Left lung (tissue), 14 donors: ENCODE measurements at places on chromosomes 2 and 18.
A peak's percentile ranks its signal among the peaks of the same experiment; 100 is the strongest.

DNA sequence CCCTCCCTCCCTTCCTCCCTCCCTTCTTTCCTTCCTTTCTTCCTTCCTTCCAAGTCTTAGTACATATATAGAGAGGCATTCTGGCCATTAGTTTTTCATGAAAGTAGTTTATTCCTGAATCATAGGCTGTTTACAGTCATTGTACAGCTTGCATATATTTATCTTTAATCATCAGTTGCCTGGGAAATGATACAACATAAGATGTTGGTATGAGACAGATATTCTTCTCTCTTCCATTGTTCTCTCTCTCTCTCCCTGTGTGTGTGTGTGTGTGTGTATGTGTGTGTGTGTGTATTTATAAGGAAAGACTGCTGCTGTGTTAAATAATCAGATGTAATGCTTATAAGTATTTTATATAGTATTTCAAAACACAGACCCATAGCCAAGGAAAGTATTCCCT lies 289.8 kb upstream of the UBE2E3 start:
- no peak for DNase-seq

DNA sequence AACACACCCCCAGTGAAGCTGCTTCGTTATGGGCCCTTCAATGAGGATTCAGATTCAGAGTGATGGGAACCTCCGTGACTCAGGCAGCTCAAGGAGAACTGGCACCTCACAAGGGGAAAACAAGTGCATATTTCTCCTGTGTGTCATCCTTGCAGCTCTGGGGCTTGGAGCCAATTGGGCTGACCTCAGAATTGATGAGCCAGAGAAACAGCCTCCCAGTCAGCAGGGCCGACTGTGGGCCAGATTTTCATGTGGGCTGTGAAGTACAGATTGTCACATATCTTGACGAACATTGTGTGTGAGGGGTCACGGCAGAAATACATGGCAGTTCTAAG lies 189.6 kb upstream of the SP5 start:
- peak; percentile 62 for DNase-seq

DNA sequence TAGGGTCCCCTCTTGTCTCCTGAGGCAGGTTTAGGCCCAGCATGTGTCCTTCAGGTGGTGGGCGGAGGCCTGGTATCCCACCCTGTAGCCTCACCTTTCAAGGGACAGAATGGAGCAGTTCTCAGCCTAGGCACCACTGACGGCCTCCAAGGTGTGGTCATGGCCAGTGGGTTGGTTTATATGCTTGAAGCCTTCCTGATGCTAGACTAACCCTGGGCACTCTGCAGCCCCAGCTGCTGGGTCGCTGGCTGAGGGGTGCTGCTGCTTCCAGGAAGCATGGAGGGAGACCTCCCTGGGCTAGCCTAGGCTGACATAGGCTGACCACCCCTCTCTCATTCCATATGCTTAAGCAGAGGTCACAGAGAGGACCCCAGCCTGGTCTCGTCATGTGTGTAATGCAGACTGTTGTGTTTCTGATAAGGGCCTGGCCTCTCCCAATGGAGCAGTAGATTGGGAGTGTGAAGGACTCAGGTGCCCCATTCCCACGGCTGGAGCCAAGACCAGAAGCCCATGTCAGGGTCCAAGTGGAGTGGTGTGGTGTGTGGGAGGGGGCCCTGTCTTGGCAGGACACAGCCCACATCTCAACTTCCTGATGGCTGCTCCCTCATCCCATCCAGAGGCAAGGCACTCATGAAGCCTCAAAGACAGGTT lies 206.6 kb downstream of the DYSF start:
- no peak for DNase-seq

DNA sequence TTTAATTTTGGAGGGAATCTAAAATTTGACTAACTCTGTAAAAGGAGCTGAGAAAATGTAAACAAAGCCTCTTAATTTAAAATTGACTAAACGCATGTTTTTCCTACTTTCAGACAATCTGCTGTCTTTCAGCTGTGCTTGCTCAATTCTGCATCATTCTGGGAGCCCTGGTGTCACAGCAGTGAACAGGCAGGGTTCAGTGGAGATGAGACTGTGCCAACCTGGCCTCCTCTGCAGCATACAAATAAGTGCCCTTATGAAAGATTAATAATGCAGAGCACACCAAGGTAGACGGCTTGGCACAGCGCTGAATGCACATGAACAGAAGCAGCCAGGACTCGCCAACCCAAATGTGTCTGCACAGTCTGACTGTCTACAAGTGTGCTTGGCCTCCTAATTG lies 222.0 kb upstream of the CHAC2 start:
- no peak for DNase-seq

GRCh38 chr2:44668336-44668735 lies 273.2 kb upstream of the SIX3 start:
- DNase-seq, result no peak

DNA sequence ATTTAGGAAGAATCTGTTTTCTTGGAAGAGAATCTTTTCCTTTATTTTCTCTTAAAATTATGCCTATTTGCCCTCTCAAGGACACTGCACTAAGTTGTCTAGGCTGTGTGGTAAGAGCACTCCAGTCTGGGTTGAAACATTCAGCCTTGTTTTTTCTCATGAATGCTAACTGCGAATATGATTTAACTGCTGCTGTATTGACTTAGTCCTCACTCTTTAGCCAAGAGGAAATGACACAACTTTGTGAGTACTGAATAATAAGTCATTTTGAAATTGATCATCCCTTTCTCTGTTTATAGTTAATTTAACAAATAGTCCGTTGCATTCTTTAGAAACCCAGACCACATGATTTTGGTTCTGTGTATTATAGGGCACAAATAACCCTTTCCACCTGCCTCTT lies 4.5 kb upstream of the RND3 start:
- DNase-seq, result no peak

- no peak for DNase-seq
Measured at GRCh38 chr2:157055660-157056199, 201.8 kb upstream of the GALNT5 start.

DNA sequence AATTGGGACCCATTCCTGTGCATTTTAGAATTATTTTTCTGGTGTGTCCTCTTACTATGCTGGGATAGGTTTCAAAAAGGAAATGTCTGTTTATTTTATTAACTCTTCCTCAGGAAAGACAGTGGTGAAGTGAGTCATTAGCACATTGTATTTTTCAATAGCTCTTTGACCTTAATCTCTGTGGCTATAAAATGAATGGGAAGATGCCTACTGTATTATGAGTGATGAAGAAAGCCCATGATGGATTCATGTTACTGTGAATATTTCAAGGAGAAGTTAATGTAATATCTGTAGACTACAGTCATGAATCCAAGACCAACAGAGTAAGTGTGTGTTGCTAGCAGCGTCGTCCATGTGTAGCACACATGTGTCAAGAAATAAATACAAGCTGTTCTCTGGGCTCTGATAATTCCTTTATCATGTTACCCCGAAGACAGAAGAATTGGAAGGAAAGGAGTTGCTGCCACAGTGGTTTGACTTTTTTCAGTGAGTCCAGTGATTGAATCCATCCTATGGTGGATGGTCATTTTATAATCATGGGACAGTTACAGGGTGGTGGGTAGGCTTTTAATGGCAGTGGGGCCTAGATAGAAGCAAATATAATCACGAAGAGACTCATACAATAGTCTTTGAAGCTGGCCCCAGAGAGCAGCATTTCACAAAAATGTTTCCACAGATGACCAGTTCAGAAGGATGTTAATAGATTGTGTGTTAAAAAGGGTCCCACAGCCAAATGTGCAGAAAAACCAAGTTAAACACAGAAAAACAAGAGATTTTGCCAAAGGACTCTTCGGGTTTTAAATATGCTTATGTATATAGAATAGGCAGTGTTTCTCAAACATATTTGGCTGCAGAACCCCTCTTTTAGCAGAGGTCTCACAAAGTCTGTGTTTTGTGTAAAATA lies 239.7 kb upstream of the RASGRP3 start:
- peak; percentile 82 for DNase-seq
